Activated CD4-positive, CD25-positive, alpha-beta regulatory T cell treated with anti-CD3 and anti-CD28 coated beads, Interleukin-2, amount 50 U/mL, for 72 hours (primary cell): ENCODE measurements at places on chromosomes 5 and 9.

DNA sequence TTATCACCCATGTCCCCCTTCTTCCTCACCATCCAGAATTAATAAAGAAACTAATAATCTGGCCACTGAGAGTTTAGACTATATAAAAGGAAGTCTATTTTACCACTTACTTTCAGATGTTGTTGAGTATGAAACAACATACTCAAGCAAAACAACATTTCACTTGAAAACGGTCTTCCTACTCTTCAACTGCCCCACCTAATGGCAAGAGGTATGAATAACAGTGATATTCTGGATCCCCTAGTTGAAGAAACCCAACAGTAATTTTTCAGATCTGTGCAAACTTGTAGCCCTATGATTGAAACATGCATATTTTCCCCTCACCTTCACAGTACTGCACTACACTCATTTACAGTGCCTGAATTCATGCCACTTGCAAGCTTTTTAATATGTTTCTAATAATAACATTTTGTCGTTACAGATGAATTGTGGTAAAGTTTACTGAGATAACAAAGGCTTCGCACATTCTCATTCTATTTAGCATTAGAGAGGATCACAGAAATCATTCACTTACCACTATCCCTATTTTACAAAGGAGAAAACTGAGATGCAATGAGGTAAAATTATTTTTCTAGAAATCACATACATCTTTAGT, 267.9 kb upstream of the PDE4D start:
- DNase-seq = no peak

GRCh38 chr5:123209502-123210027, 120.5 kb downstream of the PRDM6 start:
- DNase-seq = no peak

DNA sequence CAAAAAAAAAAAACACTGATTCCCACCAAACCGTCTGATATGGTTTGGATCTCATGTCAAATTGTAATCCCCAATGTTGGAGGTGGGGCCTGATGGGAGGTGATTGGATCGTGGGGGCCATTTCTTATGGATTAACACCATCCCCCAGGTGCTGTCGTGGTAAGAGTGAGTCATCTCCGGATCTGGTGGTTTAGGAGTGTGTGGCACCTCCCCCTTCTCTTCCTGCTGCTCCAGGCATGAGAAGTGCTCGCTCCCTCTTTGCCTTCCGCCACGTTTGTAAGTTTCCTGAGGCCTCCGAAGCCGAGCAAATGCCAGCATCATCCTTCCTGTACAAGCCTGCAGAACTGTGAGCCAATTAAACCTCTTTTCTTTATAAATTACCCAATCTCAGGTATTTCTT, 45.2 kb downstream of the HSD17B3 start:
- no peak for DNase-seq

- no peak for DNase-seq
Observed at GRCh38 chr5:102974177-102974576, 145.8 kb downstream of the GIN1 start.

GRCh38 chr5:134406390-134406789, 5.3 kb downstream of the CDKN2AIPNL start:
- DNase-seq = no peak

- DNase-seq = peak; percentile 84
Observed at GRCh38 chr5:14142827-14143545, at the start of gene TRIO. Gene TRIO, plus strand, starts transcription at chr5:14143342. Its CDS starts 384 bp downstream, at chr5:14143726.

GRCh38 chr5:156515803-156516360, 188.9 kb downstream of the SGCD start:
- no peak for DNase-seq

DNA sequence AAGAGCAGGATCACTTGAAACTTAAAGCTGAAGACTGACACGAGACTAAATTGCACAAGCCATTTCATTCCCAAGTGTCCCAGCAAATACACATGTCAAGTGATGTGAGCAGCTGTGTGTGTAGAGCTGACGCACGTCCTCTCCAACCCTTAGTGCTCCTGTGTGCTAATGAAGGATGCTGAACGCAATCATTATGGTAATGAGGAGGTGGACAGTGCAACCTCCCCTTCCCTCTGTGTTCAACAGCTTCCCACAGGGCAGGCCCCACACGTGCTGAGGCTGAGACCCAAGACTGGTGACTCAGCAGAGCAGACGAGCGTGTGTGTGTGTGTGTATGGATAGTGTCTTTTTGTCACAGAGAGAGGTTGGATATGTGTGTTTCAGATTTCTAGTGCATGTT, 702.1 kb downstream of the SEMA5A start:
- DNase-seq = no peak

DNA sequence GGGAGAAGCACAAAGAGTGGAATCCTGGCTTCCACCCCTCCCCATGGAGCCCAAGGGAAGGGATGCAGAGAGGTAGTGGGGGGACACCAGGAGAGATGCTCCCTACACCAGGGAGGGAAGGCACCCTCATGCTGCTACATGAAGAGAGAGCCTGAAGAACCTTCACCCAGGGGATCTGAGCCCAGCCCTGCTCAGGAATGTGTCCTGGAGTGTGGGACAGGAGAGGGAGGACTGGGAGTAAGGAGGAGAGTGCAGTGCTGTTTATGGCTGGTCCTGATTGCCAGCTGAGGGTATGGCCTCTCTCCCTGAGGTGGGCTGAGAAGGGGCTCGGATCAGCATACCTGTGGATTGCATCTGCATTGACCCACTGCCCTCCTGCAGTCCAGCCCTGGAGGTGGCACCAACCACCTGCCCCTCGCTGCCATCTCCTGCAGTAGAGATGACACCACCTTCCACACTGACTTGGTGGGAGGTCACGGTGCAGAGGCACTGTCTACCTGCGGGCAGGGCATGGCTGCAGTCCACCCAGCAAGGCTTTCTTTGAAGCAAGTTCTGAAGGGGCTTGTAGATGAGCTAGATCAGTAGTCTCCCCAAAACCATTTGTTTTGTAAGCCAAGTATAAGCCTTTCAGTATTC, 114.9 kb upstream of the SLC25A48 start:
- DNase-seq = no peak

DNA sequence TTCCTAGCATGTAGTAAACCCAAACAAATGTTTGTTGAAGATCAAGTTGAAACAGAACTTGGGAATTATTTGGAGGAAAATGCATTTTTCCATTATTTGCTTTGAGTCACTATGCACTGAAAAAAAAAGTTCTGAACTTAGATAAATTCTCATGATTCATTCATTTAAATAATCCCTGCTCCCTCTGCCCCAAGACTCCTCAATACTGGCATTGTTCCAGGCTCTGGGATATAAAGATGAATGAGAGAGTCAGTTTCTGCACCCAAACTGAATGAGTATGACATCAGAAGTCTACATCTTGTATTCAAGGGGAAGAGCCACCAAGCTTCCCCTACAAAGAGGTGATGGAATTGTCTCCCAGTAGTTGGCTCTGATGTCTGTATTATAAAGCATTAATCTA, 123.9 kb downstream of the SEC61B start:
- DNase-seq = no peak

- DNase-seq = no peak
Observed at GRCh38 chr9:110015759-110016158, 192.2 kb downstream of the C9orf152 start.

DNA sequence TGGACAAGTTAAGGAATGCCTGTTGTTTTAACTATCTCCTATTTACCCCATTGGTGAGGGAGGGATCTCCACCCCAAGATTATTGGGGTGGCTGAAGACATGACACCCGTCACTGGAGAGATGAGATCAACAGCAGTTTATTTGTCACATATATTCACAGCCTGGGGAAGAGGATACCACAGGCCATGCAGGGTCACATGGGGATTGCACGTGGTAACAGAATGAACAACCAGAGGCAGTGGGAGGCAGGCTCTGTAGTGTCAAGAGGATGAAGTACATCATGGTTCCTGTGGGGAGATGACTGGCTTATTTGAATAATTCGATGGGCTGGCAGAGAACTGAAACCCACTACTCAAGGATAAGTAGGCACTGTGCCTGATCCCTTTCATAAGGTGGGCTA, 18.6 kb upstream of the SHISAL2B start:
- DNase-seq = no peak

DNA sequence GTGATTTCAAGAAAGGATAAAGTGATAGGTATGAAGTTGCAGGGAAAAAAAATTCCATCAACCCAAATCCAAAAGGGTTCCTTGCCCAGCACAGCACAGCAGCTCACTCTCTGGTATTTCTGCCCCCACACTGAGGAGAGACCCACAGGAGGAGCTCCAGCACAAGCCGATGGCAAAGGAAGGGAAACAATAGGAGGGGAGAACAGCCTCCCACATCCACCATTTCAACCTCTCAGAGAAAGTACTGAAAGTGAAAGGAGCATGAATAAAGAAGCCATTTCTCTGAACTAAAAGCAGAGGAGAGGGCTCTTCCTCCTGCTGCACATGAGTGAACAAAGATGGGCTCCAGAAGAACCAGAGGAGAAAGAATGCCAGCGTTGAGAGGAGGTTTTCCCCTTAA, 54.9 kb upstream of the ZSWIM6 start:
- DNase-seq = no peak
